Stimulated activated CD8-positive, alpha-beta memory T cell treated with anti-CD3 and anti-CD28 coated beads, Interleukin-7, amount 100 ng/mL, for 1 hour (primary cell): ENCODE measurements at places on chromosomes 7 and 10.

- no peak for DNase-seq
These were observed 9.0 kb downstream of the ADGRA1 start for GRCh38 chr10:133096616-133097269.

GRCh38 chr7:110432061-110432553 is 658.8 kb upstream of the LRRN3 start:
- no peak for DNase-seq

DNA sequence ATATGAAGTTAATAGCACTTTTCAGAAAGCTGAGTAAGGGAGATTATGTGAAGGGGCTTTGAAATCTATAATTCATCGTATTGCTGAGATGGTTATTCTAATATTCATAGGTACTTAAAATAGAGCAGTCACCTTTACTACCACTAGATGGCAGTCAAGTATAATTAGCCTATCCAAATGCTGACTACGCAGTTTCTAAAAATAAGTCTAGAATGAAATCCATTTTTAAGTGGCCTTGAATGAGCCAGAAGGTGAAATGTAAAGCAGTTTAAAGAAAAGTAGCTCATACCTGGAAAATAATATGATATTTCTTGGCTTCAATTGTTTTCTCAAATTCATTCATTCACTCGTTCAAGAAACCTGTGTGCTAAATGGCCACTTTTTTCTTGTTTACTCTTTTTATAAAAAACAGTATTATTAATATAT is 1277.1 kb downstream of the GATA3 start:
- DNase-seq = no peak

DNA sequence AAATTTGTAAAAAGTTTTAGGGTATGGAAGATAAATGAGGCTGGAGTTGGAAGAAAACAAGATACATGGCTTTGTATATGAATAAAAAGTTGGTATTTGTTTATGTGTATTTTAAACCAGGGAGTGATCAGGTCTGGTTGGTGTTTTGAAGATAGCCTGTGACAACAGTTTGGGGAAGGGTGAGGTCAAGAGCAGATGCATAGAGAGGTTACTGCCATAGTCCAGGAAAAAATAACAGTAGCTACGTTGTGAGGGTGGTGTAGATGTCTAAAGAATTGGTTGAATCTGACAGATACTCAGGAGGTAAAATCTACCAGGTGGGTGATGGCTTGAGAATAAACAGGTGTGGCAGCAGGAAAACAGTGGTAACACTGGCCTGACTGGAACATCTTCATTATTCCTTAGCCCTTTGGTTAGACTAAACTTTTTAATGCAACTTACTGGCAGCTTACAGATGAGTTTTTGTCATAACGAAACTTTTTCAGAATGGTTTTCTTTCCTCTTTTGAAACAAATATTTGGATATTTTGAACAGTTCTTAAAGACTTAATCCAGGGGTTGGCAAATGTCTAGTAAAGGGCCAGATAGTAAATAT is 25.5 kb downstream of the ZNRF2 start:
- no peak for DNase-seq

DNA sequence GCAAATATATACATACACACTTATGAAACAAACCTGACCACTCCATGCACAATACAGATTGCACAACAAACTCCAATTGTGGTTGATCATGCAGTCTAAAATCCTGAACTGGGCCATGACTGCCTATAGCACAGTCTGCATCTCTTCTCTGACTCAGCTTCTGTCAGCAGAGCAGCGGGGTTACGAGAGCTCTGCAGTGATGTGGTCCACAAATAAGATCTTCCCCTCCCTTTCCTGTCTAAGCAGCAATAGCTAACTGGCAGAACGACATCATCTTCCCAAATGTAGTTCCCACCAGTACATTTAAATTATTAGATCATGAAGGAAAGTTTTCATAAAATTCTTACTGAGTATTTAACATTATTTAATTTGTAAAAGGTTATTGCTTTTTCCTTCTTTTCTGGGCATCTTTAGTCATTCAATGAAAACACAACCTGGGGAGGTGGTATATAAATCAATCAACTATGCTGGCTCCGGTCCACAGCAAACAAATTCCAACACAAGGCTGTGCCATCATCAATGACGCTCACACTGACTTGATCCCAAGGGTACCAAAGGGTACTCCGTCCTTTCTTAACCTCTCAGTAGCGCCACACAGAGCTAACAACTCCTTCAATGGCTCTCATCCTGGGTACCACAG is 17.1 kb downstream of the ARHGAP21 start:
- no peak for DNase-seq

GRCh38 chr7:152937282-152937681 is 177.7 kb downstream of the ACTR3B start:
- no peak for DNase-seq

DNA sequence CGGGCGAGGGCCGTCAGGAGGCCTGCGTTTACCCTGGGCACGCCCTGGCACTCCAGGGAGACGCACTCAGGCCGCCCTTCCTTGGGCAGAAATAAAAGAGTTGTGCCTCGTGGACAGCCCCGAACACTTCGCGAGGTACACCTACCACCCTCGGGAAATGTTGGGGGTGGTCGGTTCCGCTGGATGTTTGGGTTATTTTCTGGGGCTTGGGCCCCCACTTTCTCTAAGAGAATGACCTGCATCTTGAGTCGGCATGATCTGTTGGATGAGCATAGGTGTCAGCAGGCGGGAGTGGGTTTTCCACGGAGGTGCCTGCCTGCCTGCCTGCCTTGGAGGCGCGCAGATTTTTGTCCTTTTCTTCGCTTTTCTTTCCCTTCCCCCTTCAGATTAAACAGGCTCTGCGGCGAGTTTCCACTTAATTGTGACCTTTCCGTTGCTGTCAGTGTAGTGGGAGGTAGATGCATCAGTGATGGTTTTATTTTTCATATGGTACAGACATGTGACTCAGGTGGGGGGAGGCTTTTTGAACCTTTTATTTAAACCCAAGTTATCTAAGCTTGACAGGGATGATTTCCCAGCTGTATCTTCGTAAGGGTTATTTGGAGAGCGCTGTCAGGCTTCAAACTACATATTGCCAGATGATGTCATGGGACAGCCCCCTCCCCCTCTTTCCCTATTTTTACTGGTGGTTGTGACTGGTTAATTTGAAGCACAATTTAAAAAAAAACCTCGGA is 661 bp downstream of the HECTD2 start:
- no peak for DNase-seq

GRCh38 chr10:20299034-20299736 is 483.0 kb downstream of the PLXDC2 start:
- DNase-seq = no peak

DNA sequence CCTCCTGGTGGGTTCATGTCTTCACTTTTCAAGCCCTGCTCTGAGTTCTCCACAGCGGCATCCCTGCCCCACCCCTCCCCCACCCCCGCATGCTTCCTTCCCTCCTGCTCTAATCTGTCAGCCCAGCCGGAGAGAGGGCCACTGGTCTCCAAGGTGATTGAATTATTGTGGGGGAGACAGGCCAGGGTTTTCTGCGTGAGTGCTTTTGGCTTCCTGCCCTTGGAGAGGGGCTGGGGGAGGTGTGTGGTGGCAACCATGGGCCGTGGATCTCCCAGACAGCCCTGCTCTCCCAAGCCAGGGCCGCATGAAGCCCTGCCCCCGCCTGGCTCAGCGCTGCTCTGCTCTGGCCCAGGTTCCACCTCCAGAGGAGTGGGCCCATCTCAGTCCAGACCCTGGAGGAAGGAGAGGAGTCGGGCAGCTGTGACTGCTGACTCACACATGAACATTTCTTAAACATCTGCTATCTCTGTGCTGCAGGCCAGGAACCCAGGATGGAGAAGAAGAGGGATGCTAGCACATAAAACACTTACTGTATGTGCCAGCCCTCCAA is 109.9 kb downstream of the ZMIZ1 start:
- no peak for DNase-seq

GRCh38 chr7:46814516-46815250 is 767.2 kb downstream of the TNS3 start:
- DNase-seq = no peak

DNA sequence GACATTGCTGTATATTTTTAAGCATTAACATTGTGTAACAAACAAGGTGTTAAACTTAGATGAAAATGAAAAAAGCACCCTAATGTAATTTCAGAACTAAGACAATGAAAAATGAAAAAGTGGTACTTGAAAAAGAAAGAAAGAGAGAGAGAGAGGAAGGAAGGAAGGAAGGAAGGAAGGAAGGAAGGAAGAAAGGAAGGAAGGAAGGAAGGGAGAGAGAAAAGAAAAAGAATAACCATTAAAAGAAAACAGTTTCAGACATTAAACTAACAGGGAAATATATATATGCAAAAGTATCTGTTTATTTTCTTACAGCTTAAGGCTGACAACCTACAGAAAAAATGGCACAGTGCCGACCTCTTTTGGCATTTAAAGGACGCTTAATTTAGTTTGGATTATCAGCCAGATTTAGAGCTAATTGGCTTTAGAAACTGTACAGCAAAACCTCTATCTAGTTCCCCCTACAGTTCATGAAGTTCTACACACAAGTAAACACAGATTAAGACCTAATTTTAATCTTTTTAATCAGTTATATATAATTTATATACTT is 13.8 kb downstream of the MTERF1 start:
- DNase-seq = no peak

DNA sequence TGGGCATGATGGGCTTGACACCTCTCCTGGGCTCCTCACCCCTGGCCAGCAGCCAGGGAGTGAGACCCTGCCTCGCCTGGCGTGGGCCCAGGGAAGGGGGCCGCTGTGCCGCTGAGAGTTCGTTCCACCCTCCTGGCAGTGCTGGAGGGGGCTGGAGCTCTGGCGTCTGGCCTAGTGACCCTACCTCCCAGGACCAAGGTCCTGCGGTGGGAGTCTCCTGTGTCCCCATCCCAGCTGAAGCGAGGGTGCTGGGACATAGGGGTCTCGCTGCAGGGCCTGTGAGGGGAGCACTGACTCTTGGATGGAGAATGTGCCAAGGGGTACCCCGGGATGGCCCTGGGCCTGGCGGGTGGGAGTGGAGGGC is 1.2 kb downstream of the GTF2IRD1 start:
- no peak for DNase-seq

DNA sequence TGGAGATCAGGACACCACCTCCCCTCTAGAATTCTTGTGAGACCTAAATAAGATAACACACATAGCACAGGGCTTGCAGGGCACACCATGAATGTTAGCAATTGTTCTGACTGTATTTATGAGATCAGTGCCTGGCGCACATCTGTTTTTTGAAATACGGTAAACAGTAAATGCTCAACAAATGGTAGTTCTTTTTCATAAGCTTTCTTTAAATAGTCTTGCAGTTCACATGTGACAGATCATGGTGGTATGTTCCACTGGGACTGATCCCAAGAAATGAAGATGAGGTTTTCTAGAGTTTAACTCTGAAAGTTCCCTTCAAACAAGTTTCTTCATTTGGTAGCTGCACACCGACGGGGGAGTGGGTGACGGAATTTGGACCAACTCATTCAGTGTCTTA is 34.8 kb downstream of the CREB5 start:
- DNase-seq = no peak

GRCh38 chr10:101000915-101001658 is 1.5 kb downstream of the LZTS2 start:
- DNase-seq = no peak

- DNase-seq = no peak
These were observed 5.5 kb upstream of the UNC5B start for GRCh38 chr10:71206911-71207310.

- DNase-seq = no peak
These were observed 563.3 kb upstream of the SORCS1 start for GRCh38 chr10:107727767-107728317.

- no peak for DNase-seq
These were observed 59.6 kb upstream of the NUPR2 start for GRCh38 chr7:56175771-56176170.

GRCh38 chr10:89663144-89663543 is 18.1 kb upstream of the PANK1 start:
- DNase-seq = no peak

- DNase-seq = no peak
These were observed 676.9 kb downstream of the SUGCT start for GRCh38 chr7:40811666-40812065.

- no peak for DNase-seq
These were observed 13.2 kb upstream of the ASB15 start for GRCh38 chr7:123588376-123588775.

DNA sequence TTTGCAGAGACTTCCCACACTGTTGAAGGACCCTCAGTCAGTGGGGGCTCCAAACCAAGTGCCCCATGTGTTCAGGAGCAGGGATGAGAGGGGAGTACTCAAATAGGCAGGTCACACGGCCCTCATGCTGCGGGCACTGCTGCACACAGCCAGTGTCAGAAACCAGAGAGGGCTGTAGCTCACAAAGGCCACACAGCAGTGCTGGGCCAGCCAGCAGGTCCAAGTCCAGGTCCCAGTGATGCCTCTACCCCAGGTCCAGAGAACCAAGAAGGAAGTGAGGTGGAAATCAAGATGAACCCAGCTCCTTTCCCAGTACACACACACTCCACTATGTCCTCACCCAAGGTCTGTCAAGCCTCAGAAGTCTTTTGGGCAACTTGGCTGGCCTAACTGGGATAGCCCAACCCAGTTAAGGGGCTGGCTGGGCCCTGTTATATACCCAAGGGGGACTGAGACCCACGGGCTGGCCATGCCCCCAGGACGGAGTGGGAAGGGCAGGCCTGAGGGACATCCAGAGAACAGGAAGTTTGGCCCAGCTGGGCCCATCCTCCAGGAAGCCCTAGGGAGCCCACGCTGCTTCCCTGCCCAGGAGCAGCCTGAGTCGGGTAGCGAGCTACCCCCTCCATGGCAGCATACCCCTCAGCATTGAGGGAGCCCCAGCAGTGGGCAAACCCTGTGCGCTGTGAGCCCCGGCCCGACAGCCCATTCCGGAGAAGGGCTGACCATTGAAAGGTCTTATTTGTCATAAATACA is 24.3 kb downstream of the GRID1 start:
- DNase-seq = no peak

GRCh38 chr10:113023017-113023416 is 73.0 kb downstream of the TCF7L2 start:
- DNase-seq = no peak

DNA sequence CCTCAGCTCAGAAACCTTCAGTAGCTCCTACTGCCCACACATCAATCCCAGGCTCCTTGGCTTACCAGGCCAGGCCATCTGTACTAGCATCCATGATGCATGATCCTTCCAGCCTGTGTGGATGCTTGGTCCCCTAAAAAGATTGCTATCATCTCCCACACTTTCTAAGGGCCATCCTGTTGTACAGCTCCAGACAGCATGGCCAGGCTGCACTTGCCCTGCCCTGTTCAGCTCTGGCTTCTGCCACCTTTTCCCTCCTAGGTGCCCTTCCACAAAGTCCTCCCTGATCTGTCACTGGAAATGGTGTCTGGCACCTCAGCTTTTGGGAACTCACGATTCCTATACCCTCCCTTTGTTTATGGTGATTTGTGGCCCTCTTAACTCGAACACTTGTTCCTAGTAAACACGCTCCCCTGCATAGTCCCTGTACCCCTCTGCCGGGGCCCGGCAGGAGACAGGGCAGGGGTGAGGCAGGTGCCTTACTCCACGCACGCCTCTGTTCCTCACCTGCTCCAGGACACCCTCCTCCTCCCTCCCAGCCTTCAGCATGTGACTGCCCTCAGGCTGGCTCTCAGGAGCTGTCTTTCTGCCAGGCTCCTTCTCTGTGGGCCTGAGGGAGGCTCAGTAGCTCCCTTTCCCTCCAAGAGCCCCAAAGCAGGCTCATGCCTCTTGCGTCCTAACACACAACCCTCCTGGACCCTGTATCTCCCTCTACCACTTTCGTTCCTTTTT is 71.8 kb downstream of the CDH23 start:
- no peak for DNase-seq

- no peak for DNase-seq
These were observed 129.7 kb upstream of the SEC61G start for GRCh38 chr7:54888734-54889082.
